Pancreas (tissue), 10 donors: ENCODE measurements at places on chromosomes 11 and 22. TPM values are rescaled to one million over a fixed set of nuclear protein-coding genes. Genes with fewer than 3 reads are reported as not detected.

- no peaks in the 10 kb centered on the region for H3K36me3 ChIP-seq
- H3K27ac ChIP-seq = no peak overlapping the region
- no peak for DNase-seq
- no peaks in the 10 kb centered on the region for H3K27me3 ChIP-seq
These were observed 317.6 kb upstream of the FAT3 start for GRCh38 chr11:91906871-91907624.

DNA sequence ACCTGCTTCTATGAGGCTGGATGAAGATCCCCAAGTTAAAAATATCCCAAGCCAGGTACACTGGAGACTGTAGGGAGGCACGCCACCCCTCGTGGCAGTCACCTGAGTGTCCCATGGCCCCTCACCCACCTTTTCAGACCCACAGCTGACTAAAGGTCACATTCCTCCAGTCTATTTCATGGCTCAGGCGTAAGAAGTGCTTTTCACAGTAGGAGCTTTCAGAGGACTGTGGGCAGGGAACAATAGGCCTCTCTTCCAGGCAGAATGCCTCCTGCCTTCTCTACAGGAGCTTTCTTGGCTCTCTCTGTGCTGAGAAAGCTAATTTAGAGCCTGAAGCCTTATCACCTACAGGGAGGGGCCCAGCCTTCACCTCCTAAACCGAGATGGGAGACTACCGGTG is 73.8 kb downstream of the C11orf58 start:
- H3K4me3 ChIP-seq = no peak overlapping the region
- no peaks in the 10 kb centered on the region for H3K27me3 ChIP-seq
- H3K27ac ChIP-seq = no peak overlapping the region
- DNase-seq = no peak

DNA sequence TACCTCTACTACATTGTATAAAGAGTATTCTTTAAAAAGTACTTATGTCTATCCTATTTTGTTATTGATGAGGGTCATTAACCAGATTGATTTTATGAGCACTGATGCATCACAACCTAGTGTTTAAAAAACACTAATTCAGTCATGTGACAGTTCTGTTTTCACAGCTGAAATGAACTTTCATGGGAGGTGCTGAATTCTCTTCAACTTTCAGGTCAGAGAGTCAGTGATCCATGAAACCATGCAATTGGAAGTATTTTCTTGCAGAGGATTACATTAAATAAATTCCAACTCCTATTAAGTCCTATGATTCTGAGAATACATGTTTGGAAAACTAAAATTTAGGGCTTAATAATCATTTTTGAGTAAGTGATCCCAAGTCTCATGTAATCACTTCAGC is 889.4 kb downstream of the KCNA4 start:
- DNase-seq = no peak
- H3K4me3 ChIP-seq = no peak overlapping the region
- no peaks in the 10 kb centered on the region for H3K36me3 ChIP-seq
- H3K27me3 ChIP-seq = no peaks in the 10 kb centered on the region
- H3K4me1 ChIP-seq = no peaks in the 10 kb centered on the region
- no peak overlapping the region for H3K27ac ChIP-seq

- H3K27ac ChIP-seq = no peak overlapping the region
- H3K27me3 ChIP-seq = no peaks in the 10 kb centered on the region
- DNase-seq = no peak
- no peaks in the 10 kb centered on the region for H3K36me3 ChIP-seq
These were observed 110.3 kb downstream of the BRD1 start for GRCh38 chr22:49717322-49717919.

DNA sequence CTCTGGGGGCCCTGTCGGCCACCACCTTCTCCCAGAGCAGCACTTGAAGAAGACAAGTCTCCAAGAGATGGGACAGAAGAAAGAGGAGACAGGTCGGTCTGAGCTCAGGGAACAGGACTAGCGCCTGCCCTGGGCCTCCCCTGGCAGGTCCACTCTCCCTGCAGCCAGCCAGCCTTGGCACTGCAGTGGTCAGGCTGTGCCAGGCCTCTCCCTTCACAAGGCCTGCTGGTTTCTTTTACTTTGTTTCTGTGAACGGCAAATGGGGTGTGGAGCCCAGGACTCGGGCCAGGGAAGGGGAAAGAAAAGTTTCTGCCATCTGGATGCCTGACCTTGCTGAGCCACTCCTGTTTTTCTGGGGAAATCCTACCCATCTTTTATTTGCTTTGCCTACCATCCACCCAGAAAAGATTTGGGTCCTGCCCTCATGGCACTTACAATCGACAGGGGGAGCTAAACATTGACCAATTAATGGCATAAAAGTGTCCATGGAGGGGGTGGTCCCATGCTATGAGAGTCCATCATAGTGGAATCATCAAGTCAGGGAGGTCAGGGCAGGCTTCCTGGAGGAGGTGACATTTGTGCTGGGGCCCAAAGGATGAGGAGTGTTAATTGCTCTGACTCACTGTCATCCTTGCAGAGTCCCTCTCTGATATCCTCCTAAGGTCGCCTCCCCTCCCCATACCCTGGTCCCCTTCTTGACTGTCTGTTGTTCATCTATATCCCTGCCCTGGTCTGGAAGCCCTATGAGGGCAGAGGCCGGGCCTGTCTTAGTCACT is 65.2 kb downstream of the NFAM1 start:
- peak overlapping the region; percentile 81 for H3K4me3 ChIP-seq
- H3K36me3 ChIP-seq = no peaks in the 10 kb centered on the region
- no peaks in the 10 kb centered on the region for H3K27me3 ChIP-seq
- no peak for DNase-seq

MUC5AC gene
- not detected for polyA plus RNA-seq

DNA sequence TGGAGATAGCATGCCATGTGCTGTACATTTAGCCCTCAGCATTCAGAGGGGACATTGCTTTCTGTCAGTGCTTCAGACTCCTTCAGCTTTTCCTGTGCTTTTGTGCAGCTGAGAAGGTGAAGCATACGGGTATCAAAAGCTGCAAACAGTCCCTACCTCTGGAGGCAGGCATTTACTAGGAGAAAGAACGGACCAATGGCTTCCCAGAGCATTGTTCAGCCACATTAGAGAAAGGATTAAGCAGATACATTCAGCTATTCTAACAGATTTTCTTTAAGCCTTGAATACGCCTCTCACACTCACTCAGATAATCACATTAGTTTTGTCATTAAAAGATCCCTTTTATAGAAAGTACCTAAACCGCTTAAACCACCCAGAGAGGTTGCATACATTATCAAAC is 80.7 kb upstream of the FAM181B start:
- no peak overlapping the region for H3K27ac ChIP-seq
- no peak for DNase-seq
- no peaks in the 10 kb centered on the region for H3K36me3 ChIP-seq
- H3K4me3 ChIP-seq = no peak overlapping the region
- no peaks in the 10 kb centered on the region for H3K27me3 ChIP-seq
